ENCODE measurements at places on chromosomes 6 and 20.
A peak's percentile ranks its signal among the peaks of the same experiment; 100 is the strongest.

- DNase-seq = no peak
These were observed 31.5 kb upstream of the MICB start for GRCh38 chr6:31466466-31466865.

GRCh38 chr20:50584687-50585086 is 74.5 kb downstream of the PTPN1 start:
- DNase-seq = no peak

GRCh38 chr6:38137608-38138265 is 318.2 kb downstream of the ZFAND3 start:
- DNase-seq = no peak

GRCh38 chr6:43034190-43034525 is 12.7 kb downstream of the RRP36 start:
- no peak for DNase-seq

GRCh38 chr20:61937146-61937962 is 128.3 kb downstream of the TAF4 start:
- DNase-seq = no peak

GRCh38 chr20:44540834-44541233 is 19.0 kb upstream of the SERINC3 start:
- no peak for DNase-seq

GRCh38 chr6:161101517-161101916 is 109.9 kb downstream of the MAP3K4 start:
- no peak for DNase-seq

DNA sequence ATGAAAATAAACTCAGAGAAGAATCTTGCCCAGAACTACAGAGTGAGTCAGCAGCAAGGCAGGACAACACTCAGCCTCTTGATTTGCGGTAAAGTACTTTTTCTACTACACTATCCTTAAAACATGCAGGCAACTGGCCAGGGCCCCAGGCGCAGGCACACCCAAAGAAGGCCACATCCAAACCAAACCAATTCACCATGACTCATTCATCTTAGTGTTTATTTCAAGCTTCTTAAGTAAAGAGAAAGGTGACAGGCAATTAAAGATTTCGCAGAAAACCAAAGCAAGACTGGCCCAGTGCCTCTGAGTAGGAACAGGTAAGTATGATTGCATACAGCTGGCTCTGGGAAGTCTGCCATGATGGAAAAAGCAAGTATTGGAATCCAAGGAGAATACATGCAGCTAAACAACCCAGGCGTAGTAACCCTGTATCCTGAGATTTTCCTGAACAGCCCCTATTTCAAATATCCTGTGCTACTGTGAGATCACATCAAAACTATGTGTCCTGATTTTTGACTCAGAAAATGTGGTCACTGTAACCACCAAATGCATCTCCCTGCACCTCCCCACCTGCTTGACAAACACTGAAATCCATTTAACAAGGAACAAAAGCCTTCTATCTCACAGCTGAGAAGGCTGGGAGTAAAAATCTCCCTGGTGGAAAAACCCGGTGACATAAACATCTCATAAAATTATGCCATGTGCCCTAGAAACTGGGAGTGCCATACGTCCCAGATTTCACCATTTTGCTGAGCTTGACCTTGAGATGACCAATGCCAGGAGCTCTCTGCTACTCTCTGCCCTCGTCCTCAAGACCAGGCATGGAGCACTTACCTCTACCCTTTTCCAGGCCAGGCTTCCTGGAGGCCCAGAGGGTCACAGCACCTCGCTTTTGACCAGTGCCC is 12.4 kb downstream of the WFDC3 start:
- no peak for DNase-seq

- DNase-seq = no peak
These were observed 246.6 kb downstream of the TBXT start for GRCh38 chr6:165920896-165921671.

- DNase-seq = no peak
These were observed 36.1 kb downstream of the CAP2 start for GRCh38 chr6:17429383-17430061.

DNA sequence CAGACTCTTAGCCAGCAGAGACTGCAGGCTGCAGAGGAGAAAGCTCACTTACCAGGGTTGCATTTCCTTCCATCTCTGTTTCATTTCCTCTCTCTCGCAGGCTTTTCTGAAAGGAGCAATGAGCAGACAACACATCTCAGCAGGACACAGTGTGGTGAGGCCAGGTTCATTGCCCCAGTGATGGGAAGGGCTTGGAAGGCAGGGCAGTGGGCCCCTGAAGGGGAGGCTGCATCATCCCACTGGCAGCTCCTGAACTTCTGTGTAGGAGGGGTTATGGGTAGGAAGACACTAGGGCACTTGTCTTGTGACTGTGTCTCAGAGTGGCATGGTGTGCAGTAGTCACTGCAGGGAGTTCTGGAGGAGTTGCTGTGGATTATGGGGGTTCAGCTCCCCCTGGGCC is 246.8 kb downstream of the QKI start:
- no peak for DNase-seq

DNA sequence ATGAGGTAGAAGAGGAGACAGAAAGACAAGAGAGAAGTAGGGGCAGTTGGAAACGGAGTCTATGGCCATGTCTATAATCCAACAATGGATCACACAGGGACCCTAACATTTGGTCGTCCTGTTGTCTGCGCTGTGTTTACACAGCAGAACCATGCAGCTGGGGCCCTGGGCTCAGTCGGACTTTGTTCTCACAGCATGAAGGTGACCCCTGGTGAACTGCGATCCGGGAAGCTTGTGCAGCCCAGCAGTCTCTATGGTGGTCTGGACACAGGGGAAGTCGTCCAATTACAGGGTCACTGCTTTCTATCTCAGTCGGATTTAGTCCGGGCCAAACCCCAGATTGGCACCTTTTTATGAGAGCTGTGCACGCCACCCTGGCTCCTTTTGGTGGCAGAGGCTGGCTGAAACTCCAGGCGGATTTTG is 153.6 kb downstream of the FOXA2 start:
- no peak for DNase-seq

GRCh38 chr6:149060300-149060984 is 257.1 kb upstream of the TAB2 start:
- DNase-seq = no peak

DNA sequence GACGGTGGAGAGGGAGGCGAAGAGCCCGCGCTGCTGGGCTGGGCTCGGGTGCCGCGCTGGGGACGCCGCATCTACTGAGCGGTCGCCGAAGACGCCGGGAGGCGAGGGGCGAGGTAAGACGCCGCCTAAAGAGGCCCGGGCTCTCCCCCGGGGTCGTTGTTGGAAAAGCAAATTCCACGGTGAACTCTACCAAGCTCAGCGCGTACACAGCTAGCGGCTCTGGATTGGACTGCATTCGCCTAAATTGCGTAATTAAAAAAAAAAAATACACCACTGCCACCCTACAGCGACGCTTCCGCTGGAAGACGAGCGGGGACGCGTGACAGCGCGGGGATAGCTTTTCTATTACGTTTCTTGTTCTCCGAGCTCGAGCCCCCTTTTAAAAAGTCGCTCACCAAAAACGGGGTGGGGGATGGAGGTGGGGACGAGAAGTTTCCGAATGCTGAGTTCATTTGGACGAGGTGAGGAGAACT is 92.0 kb upstream of the PRDM1 start:
- peak; percentile 59 for DNase-seq

- no peak for DNase-seq
These were observed 47.9 kb downstream of the STK35 start for GRCh38 chr20:2149507-2149906.

DNA sequence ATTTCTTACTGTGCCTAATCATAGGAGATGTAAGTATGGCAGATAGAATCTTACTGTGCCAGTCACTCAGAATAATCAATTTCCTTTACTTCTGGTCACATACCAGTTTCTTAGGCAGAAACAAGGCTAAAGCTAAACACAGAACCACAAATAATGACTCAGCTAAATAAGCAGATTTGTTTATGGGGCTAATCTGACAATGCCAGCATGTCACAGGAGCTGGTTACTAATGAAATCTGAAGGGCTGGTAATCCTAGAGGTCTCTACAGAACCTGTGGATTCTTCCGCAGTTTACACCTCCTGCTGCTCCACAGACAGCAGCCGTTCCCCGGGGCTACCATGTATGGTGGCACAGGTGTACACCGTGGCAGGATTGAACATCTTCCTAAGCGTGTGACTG is 80.8 kb downstream of the LYRM4 start:
- DNase-seq = no peak

DNA sequence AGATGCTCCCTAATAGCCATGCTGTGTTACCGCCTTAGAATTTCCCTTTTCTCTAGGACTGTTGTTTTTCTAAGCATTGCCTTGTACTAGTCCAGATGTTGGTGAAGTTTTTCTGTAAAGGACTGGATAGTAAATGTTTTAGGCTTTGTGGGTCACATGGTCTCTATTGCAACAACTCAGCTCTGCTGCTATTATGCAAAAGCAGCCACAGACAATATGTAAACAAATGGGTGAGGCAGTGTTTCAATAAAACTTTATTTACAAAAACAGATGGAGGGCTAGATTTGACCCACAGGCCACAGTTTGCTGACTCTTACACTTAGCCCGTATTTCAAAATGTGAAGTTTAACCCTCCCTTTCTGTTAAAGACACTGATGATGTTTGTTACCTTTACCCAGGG is 207.6 kb upstream of the MYLIP start:
- DNase-seq = no peak

DNA sequence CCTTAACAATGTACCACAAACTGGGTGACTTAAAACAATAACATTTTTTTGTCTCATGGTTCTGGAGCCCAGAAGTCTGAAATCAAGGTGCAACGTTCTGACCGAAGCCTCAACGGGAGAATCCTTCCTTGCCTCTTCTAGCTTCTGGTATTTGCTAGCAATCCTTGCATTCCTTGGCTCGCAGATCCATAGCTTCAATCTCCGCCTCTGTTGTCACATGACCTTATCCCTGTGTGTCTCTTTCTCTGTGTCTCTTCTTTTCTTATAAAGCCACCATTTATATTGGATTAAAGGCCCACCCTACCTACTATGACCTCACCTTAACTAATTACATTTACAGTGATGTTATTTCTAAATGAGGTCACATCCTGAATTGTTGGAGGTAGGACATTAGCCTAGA is 37.2 kb upstream of the DOK5 start:
- DNase-seq = no peak

GRCh38 chr20:25465243-25466135 is 58.0 kb downstream of the GINS1 start:
- DNase-seq = no peak

DNA sequence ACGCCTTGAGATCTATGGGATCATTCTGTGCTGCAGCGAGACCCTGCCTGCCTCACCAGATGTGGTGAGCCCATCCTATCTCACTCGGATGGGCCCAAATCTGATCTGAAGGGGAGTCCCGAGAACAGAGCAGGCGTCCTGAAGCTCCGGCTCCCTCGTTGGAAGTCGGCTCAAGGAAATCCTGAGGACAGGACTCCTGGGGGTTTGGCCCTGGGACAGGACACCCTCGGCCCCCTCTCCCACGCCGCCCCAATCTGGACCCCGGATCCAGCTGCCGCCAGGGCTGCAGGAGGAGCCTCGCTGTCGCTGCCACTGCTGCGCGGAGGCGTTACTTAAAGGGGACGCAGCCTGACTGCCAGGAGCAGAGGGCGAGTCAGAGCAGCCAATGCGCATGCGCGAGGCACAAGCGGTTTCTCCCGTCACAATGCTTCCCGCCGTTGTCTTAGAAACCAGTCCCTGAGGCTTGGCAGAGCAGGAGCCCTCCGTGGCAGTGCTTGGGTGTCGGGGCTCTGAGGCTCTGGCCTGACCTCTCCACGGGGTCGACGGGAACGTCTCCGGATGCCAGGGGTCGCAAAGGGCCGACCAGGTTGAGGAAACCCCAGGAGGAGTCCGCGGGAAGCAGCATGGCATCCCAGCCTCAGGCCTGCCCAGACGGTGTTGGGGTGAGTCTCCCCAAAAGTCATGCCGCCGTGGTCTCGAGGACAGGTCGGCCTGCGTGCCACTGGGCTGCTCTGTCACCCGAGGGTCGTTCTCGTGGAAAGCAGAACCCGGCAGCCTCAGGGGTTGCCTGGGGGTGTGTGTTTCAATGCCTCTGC is 1567.8 kb upstream of the DEFB115 start:
- peak; percentile 64 for DNase-seq

- no peak for DNase-seq
These were observed 7.6 kb upstream of the ITCH start for GRCh38 chr20:34355427-34355826.

- DNase-seq = no peak
These were observed 12.6 kb upstream of the EEF1E1 start for GRCh38 chr6:8114956-8115355.

DNA sequence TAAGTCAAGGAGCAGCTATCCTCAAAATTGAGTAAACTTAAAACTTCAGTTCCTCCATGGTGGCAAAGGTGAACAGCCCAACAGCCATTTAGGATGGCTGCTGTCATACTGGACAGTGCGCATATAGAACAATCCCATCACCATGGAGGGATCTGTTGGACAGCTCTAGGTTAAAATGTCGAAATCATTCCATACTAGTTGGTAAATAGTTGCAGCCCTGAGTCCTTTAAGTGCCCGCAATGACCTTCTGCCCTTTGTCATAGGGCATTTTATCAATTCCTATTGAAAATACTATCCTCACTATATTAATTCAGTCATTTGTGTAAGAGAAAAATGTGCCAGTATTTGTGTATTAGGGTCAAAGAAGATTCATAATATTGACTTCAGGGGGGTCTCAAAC is 8.9 kb upstream of the ARMH2 start:
- no peak for DNase-seq

DNA sequence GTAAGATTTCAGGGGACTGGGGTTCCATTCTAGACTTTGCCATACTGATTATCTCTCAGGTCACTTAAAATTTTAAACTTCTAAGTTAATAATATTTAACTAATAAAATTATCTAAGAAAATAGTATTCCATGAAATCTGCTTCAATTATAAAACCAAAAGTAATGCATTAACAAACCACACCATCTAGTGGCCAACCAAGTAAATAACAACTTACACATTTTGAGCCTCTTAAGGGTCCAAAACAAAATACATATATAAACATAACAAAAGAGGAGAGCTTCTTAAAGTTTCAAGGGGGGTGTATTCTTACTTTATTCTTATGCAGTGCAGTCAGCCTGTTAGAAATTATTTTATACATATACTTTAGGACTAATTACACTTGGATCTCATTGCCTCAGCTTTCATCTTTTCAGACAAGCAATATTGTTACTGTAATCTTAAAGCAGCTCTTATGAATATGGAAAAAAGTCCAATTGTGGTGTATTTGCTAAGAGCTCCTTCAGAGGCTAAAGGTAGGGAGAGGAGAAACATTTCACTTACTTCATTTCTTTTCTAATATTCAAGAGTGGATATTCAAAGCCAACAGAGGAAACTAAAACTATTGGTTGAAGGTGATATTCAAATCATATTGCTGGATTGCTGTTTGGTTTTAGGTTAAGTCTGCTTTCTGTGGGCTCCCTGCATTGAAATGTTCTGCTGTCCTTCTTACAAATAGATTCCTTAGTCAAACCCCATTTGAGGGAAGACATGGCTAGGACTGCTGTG is 199.7 kb upstream of the SIM1 start:
- peak; percentile 25 for DNase-seq

DNA sequence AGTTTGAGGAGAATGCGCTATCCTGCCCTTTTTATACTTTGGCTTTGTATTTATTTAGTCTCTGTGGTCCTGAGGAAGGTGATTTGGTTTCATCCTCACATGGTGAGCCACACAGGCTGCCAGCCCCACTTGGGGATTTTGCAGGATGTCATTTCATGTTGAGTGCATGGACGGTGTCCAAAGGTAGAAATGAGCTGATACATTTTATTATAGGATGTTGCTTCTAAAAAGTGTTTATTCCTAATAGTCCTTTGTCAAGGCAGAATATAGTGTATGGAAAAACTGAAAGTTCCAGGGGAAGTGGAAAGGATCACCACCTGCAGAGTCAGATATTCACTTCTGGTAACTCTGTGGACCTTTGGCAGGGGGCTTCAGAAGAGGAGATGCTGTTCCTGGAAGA is 434.6 kb downstream of the CD109 start:
- DNase-seq = no peak

GRCh38 chr6:31339210-31339609 is 17.8 kb downstream of the HLA-B start:
- no peak for DNase-seq
